Motor neuron (in vitro differentiated cells): ENCODE measurements at places on chromosomes 3 and 15. TPM values are rescaled to one million over a fixed set of nuclear protein-coding genes. Genes with fewer than 3 reads are reported as not detected.

SUCNR1 gene
- total RNA-seq: 0.13 and 0.16 TPM in 2 replicates

- no peak for ATAC-seq
Observed at GRCh38 chr3:133410191-133410892, 10.5 kb downstream of the BFSP2 start.

GOLGA6D gene
- total RNA-seq: 3.8 and 4.0 TPM in 2 replicates

- ATAC-seq: no peak
Observed at GRCh38 chr15:88790486-88790885, 12.8 kb upstream of the ACAN start.

DNA sequence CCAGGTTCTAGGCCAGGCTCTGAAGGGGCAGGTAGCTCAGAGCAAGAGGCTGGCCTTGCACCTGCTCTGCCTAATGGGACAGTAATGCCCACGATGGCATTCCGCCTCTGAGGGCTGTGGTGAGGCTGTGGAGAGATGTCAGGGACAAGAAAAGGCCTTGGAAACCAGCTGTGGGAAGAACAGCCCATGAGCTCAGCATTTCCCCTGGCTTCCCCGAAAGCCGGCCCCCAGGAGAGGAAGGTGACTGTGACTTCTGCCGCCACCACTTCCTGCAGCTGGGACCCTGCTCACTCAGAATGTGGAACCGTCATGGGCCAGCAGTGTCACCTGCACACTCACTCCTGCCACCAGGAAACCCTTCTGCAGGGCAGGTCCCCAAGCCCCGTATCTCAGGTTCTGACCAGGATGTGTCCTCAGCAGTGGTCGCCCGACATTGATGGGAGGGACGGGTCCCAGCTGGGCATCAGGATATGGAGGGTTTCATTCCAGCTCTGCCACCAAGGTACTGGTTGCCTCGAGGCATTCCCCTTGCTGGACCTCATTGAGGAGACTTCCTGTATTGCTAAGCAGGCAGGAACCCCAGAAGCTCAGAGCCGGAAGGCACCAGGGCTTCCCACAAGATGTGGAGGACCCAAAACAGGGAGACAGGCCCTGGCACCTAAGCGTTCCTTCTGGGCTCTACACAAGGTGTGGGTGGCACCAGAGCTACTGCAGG lies 30.7 kb downstream of the SEMA7A start:
- no peak for ATAC-seq

SERINC4 gene
- 0.46 and 0.88 TPM in 2 replicates for total RNA-seq

DNA sequence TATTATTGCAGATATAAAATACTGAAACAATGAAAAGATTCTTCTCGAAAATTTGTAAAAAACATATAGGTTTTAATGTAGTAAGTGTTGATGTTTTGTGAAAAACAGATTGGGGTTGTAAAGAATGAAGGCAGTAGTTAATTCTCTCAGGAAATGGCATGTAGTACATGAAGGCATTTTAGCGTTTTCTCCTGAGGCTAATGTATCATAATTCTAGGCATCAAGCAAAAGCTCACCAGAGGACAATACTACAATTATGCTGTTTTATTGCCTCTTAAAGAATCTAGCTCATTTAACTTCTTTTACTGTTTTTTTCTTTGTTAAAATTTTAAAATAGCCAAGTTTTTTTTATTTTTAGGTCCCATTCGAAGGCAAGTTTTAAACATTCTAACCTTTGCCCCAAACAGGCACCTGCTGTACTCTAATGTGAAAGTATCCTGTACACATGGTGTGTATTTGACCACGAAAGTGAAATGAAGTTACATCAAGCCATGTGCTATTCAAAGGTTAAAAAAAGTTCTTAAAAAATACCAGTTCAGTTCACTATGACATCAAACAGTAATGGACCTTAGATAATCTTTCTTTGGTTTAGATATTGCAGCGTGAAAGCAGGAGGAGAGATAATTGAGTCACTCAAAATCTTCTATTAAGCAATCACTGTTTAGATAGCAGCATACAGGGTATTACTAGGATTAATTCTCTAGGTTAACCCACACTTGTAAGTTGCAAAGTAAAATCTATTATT lies 163.6 kb downstream of the ECT2 start:
- ATAC-seq: no peak

BCHE gene
- total RNA-seq: 22.5 and 28.9 TPM in 2 replicates
